ENCODE measurements at places on chromosomes 1 and 21.

GRCh38 chr1:66938613-66939012, 13.8 kb downstream of the MIER1 start:
- no peak for DNase-seq

DNA sequence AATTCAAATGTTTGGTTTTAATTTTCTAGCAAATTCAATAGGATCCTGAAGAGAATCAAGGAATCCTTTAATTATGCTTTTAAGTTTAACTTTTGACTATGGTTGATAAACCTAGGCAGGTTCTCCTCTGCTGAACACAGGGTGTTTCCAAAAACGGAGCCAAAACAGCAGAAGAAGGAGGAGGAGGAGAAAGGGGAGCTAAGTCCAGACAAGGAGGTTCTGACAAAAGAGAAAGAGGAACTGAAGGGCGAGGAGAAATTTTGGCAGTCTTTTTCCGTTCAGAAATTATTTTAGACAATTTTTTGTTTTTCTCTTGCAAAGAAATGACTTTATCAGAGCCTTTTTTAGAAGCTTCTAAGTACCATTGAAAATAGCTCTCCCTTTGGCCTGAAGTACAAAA, 33.2 kb upstream of the FNBP1L start:
- DNase-seq, result no peak

DNA sequence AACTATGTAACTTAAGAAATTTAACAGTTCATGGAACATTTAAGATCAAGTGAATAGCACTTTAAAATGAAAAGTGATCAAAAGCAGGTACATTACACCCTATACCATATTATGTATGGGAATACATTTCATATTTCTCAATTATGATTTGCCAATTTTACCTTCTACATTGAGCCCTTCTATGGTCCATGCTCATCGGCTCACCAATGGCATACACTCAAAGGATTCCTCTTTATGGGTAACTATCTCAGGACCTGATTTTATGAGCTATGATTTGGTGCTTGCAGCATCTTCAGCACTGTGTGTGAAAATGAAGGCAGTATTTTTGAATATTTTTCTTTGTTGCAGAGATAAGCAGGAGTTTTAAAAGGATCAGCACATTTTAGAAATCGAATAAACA, 33.5 kb downstream of the FUBP1 start:
- DNase-seq, result no peak

DNA sequence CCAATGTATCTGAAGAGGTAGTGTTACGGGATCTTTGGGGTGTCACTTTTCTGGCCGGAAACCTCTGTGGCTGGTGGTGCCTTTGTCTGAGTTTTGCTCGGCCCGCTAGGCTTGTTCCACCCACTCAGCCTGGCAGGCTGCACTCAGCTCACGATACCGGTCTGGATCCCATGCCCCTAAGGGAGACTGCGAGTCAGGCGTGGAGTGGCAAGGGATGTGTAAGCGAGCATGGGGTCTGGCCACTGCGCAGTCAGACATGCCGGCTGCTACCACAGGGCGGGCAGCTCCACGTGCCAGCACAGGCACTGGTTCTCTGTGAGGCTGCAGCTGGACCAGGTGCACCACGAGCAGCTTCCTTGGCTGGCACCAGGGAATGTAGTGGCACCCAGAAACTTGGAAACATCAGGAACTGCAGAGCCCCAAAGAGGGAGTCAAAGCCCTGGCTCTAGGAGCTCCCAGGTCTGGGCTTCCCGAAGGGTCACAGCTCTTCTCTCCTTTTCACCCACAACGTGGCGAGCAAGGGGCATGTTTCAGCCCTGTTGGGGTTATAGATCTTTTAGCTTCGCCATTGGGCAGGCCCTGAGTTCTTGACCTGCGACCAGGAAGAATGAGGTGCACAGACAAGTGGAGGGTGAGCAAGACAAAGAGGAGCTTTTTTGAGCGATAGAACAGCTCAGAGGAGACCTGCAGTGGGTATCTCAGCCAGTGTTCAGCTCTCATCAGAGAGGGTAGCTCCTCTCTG, 23.8 kb upstream of the LRRC8C start:
- DNase-seq, result peak; percentile 77

GRCh38 chr1:214120191-214120590, 132.4 kb downstream of the PROX1 start:
- DNase-seq, result no peak

DNA sequence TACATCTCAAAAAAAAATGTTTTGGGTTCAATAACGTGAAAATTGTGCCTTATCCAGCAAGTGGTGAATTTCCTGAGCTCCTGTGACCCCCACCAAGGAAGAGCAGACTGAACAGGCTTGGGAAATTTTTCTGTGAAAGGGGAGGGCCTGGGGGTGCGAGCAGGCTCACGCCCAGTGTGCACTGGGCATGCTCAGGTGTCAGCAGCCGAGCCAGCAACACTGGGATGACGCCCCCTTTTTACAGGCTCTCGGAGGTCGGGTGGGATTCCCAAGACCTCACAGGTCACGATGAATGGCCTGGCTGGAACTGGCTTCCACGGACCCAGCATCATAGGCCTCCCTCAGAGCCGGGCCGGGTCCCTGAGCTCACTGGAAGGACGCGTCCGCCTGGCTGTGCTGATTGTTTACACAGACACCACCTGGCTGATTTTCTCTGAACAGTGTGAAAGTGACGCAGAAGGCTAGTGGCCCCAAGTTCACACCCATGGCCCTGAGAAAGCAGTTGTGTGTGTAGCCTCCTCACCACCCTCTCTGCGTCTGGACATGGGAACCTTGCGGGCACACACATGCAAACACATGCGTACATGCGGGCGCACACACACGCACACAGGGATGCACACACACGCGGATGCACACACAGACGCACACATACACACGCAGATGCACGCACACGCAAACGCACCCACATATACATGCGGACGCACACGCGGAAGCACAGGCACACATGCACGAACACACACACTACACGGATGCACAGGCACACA, 9.2 kb downstream of the CSTB start:
- DNase-seq, result no peak

- DNase-seq, result no peak
These were observed 20.7 kb downstream of the CD34 start for GRCh38 chr1:207890136-207890738.

DNA sequence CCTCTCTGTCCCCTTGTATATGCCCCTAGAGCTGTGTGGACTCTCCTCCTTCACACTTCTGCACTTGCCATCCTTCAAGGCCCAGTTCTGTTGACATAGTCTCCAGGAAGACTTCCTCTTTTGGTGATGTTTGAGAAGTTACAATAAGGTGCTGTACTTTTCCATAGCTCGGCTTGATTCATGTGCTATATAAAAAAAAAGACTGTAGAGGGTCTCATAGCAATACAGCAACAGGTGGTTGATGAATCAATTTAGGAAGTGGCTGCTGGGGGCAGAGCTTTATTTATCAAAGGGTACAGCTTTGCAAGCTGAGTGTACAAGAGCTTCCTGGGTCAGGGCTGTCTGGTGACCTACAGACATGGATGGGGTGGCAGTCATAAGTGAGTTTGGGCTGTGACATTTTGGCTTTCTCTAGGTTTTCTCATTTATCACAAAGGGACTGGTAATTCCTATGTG, 102.7 kb downstream of the RUNX1 start:
- DNase-seq, result peak; percentile 55

DNA sequence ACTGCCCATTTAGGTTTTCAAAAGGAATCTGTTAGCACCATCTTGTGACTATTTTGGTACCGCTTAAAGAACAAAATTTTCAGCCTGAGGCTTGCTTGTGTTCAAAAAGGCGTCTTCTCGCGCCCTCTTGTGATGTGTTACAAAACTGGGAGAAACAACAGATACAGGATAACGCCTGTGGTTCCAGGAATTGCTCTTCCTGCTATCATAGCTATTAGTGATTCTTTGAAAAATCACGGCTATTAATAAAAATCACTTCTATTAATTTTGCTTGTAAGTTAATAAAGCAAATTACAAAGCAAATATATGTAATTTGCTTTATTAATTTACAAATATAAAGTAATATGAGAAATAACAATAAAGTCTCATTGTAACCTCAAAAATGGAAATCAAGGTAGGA, 82.2 kb upstream of the ABCD3 start:
- DNase-seq, result peak; percentile 4

DNA sequence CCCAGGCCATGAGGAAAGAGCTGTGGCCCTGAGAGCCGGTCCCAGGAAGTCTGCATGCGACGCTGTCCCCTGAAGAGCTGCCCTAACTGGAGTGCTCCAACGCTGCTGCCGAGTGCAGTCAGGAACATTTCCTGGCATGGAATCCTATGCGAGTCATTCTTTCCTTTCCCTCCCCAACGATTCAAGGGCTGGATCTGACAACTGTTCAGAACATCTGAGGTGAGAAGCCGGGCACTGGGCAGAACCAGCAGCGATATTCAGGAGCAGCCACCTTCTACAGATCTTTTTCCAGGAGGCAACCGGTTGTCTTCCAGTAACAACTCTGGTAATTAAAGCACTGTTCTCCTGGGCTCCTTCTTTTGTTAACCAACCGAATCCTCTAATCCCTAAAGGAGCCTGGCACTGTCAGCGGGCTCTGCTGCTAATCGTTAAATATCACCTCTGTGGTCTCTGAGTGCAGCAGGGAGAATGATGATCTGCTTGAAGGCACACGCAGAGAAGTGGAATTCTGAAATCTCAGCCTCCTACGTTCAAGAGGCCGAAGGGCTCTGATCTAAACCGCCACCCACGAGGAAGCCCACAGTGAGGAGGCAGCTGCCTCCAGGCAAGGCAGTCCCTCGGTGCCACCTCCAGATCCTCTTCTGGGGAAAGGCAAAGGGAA, 55.8 kb downstream of the SLC45A1 start:
- DNase-seq, result no peak

GRCh38 chr1:156289857-156290256, 5.6 kb downstream of the GLMP start:
- DNase-seq, result no peak
